Naive thymus-derived CD8-positive, alpha-beta T cell (primary cell): ENCODE measurements at places on chromosomes 4 and X.

DNA sequence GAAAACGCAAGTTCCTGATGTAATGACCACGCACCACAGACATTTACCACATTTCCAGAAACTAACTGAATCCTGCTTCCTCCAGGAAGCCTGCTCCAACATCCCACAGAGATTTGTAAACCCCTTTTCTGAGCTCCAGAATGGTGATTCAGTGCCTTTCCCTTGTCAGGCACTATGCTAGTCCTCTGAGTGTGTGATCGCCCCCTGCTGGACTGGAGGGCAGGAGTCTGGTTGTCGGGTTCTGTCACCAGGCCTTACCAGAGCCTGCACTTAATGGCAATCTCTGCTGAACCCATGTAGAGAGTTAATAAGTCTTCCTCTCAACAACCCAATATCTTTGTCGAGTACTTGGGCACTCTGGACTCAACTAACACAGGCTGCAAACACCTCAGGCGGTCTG is 14.5 kb upstream of the KDM5C start:
- no peak for DNase-seq

- no peak for DNase-seq
Observed at GRCh38 chrX:45166781-45167180, 33.9 kb downstream of the DIPK2B start.

GRCh38 chr4:16573206-16573605 is 325.2 kb downstream of the LDB2 start:
- no peak for DNase-seq

DNA sequence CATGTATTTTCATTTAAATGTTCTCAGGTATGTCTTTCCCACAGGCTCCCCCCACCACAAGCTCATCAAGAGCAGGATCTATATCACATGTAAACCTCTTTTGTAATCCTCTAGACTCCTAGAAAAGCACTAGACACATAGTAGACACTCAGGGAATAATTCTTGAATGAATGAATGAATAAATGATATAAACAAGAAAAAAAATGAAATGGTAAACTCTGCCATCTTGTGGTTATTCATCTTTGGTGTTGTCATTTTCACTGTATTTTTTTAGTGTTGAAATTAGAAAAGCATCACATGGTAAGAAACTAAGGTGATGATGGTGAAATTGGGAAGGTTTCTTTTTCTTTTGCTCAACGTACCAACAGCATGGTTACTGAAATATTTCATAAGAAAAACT is 34.2 kb upstream of the C1GALT1C1 start:
- DNase-seq = peak; percentile 30

GRCh38 chrX:72038016-72038415 is 93.7 kb downstream of the RTL5 start:
- no peak for DNase-seq

DNA sequence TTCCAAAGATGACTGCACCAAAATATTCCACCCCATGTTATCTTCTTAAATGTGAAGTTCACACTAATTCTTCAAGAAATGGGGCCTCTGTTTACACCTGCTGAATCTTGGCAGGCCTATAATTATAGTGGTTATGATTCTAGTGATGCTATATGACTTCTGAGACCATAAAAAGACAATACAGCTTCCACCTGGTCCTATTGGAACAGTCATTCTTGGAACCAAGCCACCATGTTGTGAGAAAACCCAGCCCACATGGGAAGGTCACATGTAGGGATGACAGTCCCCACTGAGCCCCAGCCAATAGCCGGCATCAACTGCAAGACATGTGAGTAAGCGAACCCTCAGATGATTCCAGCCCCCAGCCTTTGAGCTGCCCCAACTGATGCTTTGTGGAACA is 587.5 kb downstream of the MID1IP1 start:
- no peak for DNase-seq

GRCh38 chr4:23979534-23979933 is 89.7 kb upstream of the PPARGC1A start:
- DNase-seq = no peak
